ENCODE measurements at places on chromosomes 6 and 20. TPM values are rescaled to one million over a fixed set of nuclear protein-coding genes. Genes with fewer than 3 reads are reported as not detected.

CD109 gene
- 12.3 TPM for polyA plus RNA-seq

GHRH gene
- not detected for polyA plus RNA-seq

KHDC1L gene
- not detected for polyA plus RNA-seq

CCN2 gene
- 38.6 TPM for polyA plus RNA-seq

RWDD1 gene
- polyA plus RNA-seq = 46.2 TPM

PPDPF gene
- 287 TPM for polyA plus RNA-seq

IYD gene
- 0.08 TPM for polyA plus RNA-seq

CFAP206 gene
- 0.13 TPM for polyA plus RNA-seq

DNA sequence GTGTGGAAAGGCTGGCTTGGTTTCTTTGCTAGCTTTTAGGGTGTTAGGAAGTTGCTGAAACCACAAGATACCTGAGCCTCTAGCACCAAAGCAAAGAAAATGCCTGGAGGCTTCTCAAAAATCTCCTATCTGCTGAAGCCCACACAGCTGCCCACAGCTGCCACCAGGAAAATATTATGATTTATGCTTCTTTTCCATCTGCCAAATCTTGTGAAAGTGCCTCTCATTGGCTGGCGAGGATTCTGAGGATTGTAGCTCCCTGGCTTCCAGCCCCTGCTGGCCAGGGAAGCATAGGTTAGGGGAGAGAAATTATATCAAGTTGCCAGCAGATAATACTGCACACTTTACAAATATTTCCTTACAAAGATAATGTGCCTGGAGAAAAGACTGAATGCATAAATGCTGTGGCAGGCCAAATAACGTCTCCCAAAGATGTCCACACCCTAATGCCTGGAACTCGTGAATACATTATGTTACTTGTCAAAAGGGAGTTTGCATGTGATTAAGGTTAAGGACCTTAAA, 98.4 kb downstream of the MRPL14 start:
- no peak for DNase-seq

GRCh38 chr6:112253841-112254816, at the start of gene LAMA4:
LAMA4 (minus strand) TSS chr6:112254567; CDS start chr6:112254150, 417 bp downstream.
- peak; percentile 73 for DNase-seq

GRCh38 chr6:1789092-1789491, 179.4 kb downstream of the FOXC1 start:
- DNase-seq = no peak

- peak; percentile 29 for DNase-seq
These were observed 48.0 kb downstream of the OR2B2 start for GRCh38 chr6:27863962-27864905.

DNA sequence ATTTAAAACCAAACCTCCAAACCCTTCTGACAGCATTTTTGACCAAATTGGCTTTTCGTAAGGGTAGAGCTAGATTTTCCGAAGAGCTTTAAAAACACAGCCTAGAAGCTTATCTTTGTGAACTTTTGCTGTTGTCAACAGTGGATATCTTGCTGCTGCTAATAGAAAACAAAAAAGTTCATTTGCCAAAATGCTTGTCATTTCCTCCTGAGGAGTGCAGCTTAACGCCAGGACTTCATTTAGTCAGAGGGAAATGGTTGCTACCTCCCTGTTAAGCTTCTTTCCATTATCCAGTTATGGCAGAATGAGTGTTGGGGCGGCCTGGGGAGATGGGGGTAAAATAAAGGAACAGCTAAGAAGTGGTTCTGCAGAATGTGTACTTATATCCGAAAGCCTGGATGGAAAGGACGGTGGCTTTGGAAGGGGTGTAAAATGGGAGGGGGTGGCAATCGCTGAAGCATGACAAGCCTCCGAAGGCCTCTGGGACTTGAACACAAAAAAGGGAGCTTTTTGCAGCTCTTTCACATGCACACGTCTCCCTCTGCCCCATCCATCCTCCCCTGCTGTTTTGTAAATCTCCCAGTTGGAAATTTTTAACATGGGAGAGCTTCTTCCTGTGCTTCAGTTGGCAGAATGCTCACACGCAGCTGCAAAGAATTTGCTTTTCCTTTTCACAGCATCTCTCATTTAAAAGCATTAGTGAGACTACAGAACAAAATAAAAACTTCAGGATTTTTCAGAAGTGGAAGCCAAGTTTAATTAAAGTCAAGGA, 22.5 kb downstream of the JARID2 start:
- no peak for DNase-seq

DNA sequence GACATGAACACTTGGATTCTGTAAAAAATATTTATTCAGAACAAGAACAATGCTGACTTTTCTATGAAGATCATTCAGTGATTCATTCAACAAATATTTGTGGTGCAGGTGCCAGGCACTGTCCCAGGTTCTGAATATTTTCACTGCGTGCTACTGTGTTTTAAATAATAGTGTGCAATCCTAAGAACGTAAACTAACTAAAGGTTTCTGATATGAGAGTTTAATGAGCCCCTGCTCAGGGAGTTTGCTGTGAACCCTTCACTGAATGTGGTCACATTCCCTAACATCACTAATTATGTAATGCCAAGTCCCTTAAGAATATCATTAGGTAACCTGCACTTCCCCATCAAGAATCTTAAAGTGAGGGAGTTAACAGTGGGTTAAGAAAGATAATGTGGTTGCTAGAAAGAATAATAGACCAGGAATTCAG, 1.7 kb upstream of the TMEM170B start:
- DNase-seq = peak; percentile 16

DNA sequence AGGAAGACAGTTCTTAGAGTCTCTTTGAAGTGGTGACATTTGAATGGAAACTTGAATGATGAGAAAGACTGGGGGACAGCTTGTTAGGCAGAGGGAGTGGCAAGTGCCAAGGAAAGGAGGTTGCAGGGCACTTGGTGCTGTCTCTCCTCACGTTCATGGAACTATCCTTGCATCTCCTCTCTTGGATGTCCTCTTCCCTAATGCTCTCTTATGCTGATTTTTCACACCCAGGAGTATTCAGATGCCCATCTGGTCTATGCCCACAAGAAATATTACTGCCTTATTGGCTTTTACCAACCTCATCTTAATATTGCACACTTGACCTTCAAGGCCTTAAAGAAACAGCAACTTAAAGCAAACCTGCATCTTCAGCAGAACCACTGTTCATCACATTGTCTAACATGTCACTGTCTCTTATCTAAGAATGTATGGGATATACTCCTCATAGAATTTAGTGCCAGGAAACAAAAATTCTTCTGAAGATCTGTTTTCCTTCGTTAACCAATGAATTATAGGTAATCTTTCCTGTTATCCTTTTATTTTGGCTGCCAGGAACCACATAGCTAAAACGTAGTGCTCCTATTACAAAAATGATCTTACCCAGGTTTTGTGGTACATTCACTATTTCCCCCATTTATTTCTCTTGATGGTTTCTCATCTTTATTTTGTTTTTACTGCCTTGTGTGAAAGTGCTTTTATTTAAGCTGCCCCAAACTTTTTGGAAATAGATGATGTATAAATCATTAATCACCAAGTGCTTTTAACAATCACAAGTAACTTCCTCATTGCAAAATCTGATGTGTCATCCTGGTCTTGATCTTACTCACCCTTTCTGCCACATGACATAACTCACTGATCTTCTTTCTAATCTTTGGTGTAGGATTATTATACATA, 12.8 kb downstream of the RGS17 start:
- DNase-seq = no peak

DNA sequence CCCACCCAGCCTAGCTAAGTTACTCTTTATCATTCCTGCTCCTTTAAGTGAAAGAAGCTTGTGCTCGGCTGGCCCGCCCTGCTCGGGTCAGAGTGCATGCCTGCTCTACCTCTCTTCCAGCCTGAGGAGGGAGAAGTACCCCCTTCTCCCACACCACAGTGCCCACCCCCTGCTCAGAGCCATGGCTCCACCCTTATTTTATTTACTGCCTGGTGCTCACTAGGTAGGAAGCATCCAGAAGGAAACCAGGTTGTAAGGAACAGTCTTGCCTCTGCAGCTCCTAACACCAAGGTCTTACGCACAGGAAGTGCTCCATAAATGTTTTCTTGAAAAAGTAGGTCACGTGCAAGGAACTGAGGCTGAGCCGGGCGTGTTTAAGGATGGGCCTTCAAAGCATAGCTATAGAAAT, 105.7 kb upstream of the SNX9 start:
- DNase-seq = no peak

- DNase-seq = peak; percentile 8
These were observed 158.1 kb upstream of the ZNF184 start for GRCh38 chr6:27630727-27631608.

DNA sequence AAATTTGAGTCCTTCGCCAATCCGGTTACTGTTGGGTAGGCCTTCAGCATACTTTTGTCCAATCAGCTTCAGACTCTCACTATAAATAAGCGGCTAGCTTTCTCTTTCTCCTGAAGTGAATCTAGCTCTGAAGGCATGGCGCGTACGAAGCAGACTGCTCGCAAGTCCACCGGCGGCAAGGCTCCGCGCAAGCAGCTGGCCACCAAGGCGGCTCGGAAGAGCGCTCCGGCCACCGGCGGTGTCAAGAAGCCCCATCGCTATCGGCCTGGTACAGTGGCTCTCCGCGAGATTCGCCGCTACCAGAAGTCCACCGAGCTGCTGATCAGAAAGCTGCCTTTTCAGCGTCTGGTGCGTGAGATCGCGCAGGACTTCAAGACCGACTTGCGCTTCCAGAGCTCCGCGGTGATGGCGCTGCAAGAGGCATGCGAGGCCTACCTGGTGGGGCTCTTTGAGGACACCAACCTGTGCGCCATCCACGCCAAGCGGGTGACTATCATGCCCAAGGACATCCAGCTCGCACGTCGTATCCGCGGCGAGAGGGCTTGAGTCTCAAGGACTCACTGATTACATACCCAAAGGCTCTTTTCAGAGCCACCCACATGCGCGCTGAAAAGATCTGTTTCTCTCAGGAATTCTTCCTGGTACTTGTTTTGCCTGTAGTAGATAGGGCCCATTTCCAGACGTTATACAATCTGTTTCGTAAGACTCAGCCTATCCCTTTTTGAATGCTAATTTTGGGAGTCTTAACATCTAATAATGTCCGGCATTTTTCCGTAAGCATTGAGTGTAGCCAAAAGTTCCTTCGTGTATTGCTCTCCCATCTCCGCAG, 102.0 kb downstream of the OR2B2 start:
- peak; percentile 94 for DNase-seq

GRCh38 chr6:134480593-134480992, 162.7 kb upstream of the SGK1 start:
- DNase-seq = no peak

- peak; percentile 39 for DNase-seq
These were observed 184.2 kb upstream of the RALGAPA2 start for GRCh38 chr20:20896606-20897005.

GRCh38 chr6:119138906-119139541, 60.6 kb upstream of the FAM184A start:
- no peak for DNase-seq

GRCh38 chr6:11276911-11277274, 44.4 kb upstream of the NEDD9 start:
- DNase-seq = no peak

DNA sequence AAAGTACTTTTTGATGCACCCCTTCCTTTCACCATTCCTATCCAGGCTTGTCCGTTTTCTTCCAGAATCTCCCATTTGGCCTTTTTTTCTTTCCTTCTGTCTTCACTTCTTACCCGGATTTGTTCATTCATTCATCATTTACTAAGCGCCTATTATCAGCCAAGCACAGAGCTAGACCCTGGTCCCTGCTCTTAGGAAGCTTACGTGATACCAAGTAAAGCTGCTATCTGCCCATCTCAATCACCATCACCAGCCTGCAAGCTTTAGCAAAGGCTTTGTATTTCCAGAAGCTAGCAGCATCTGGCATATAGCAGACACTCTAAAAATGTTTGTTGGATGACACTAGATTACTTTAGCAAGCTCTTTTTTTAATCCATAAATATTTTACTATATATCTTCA, 4.8 kb downstream of the NDRG3 start:
- no peak for DNase-seq

- DNase-seq = no peak
These were observed 14.4 kb downstream of the MMP24 start for GRCh38 chr20:35240811-35241293.

- no peak for DNase-seq
These were observed 183.1 kb downstream of the PRDM13 start for GRCh38 chr6:99789767-99790166.
